H1 (cell line): ENCODE measurements at places on chromosomes 11 and 22. TPM values are rescaled to one million over a fixed set of nuclear protein-coding genes. Genes with fewer than 3 reads are reported as not detected.

DNA sequence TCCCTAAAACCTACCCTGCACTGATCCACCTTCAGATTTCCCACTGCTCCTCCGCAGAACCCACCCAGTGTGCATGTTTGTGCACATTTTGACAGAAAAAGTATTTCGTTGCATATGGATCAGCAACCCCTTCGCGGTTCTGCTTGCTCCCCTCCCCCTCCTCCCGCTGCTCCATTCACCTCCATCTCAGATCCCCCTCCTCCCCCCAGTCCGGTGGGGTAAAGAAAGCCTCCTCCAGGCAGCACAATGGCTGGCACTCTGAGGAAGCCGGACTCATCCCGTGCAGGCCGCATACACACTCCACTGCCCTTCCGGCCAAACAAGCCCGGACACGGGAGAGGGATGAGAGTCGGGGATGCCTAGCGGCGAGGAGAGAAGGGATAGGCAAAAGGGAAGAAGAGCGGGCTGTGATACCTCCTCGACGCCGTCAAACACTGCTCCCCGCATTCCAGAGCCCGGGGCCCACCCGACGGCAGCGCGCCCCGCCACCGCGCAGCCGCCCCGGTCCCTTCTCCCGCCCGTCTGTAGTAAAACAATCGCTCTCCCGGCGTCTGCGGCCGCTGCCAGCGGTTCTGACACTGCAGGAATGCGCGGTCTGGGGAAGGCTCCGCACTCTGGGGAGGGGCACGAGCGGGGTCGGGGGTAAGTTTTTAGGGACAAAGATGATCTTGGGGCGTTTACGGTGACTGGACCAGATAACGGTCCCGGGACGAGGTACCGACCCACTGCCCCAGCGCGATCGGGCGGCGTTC lies 915 bp downstream of the FEZ1 start:
- peak; percentile 81 for DNase-seq

Gene SPI1
- not detected in 2 replicates for total RNA-seq

DNA sequence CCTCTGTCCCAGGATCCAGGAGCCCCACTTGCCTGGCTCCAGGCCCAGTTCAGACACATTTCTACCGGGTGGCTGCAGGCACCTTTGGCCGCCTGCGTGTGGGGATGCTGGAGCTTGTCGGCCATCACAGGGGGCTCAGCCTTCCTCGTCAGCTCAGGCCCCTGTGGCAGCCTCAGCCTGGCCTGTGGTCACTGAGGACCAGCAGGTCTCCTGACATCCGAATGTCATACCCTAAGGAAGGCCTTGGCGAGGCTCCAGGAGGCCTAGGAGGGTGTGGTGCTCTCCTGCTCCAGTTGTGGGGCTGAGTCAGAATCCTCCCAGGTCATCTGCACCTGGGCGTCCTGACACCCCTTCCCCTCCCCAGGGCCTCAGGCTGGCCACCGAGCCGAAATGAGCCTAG lies 14.9 kb upstream of the SOX10 start:
- no peak for DNase-seq

DNA sequence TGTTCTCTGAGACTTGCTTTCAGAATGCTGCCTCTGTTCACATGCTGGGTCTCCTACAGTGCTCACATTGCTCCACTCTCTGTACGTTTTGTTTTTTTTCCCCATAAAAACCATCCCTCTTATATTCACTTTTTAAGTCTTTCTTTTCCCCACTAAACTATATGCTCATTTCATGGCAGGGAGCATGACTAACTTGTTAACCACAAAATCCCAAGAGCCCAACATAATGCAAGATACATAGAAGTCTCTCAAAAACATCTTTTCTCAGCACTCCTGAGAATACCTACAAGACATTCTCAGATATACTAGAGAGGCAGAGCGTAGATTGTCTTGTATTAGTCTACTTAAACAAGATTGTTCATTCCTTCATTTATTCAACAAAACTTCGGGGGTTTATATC lies 73.3 kb downstream of the FAM76B start:
- no peak for DNase-seq

Gene MUC5AC
- not detected in 2 replicates for total RNA-seq

Gene SHISA8
- 0.89 and 0.90 TPM in 2 replicates for total RNA-seq

DNA sequence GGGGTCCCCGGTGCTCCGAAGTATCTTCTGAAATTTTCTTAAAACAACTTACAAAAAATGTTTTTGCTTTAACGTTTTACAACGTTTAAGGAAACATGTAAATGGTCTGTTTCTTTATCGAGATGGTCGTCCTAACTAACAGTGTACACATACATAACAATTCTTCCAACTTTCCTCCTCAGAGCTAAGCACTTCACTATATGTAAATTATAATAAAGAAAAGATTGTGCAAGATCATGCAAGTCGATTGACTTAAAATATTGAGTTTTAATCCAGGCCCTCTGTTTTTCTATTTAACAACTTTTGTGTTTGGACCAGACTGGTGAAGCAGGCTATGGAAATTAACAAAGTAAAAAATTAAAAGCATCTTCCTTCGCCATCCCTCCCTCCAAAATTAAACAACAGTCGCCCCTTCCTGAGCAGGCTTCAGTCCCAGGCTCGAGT lies 4.9 kb downstream of the ALX4 start:
- DNase-seq = no peak

DNA sequence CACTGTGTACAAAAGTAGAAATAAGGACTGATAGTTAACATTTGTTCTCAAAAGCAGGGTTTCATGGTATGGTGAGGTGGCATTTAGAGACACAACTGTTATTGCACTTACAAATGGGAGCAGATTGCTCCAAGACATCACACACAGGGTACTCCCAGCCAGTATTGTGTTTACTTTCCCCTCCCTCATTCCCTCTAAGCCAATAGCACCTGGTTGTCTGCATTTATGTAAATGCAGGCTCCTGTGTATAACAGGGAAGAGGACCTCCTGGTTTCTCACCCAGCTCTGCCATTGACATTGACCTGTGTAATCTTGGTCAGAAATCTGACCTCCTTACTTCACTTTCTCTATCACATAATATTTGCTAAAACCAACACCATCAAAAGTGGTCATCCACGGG lies 154.4 kb downstream of the NAV2 start:
- DNase-seq = no peak

Gene CASTOR1
- 8.4 and 10.3 TPM in 2 replicates for total RNA-seq

DNA sequence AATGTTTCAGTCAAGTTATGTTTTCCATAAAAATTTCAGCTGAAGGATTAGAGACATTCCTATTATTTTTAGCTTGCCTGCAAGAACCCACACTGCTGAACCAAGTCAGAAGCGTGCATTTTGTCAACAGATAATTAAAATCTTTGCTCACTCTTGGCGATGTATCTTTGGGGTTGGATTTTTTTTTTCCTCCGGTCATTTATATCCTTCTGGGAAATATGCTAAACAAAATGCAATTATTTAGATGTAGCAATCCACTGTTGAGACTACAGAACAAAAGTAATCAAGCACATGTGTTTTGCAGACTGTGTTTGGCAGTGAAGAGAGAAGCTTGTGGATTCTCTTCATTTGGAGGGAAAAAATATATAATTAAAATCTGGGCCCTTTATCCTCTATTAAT lies 15.3 kb upstream of the NELL1 start:
- DNase-seq = no peak
